ENCODE measurements at places on chromosomes 6 and 20. TPM values are rescaled to one million over a fixed set of nuclear protein-coding genes. Genes with fewer than 3 reads are reported as not detected.

Gene LHFPL5
- total RNA-seq = 1.00 TPM

Gene SYS1
- 26.8 TPM for total RNA-seq

Gene ANKRD66
- 0.27 TPM for total RNA-seq

Gene PGC
- 0.36 TPM for total RNA-seq

Gene SUMO4
- total RNA-seq = 12.2 TPM

Gene NNAT
- 629 TPM for total RNA-seq

GRCh38 chr6:37239950-37240713 lies 17.4 kb upstream of the TBC1D22B start:
- DNase-seq = no peak

DNA sequence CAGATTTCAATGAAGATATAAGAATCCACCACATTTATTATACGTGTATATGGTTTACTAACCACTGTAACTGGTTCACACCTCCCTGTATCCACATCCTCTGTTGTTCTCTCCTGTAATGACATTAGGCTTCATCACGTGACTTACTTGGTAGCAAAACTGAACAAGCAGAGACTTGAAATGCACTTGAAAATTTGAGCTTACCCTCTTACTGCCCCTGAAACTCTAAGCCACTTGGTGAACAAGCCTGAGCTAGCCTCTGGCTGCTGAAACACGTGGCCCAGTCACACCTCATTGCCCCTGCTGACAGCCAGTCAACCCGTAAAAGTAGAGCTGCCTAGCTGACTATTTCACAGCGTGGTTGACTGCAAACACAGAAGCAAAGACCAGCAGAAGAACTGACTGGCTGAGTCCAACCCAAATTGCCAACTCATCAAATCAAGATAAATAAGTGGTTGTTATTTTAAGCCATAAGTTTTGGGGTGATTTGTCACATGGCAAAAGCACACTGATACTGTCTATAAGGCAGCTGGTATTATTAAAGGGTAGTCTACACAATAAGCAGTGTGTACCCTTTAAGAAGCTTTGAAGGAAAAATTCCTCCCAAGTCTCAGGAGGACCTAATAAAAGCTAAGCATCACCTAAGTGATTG lies 109.0 kb downstream of the RALGAPA2 start:
- DNase-seq = no peak

DNA sequence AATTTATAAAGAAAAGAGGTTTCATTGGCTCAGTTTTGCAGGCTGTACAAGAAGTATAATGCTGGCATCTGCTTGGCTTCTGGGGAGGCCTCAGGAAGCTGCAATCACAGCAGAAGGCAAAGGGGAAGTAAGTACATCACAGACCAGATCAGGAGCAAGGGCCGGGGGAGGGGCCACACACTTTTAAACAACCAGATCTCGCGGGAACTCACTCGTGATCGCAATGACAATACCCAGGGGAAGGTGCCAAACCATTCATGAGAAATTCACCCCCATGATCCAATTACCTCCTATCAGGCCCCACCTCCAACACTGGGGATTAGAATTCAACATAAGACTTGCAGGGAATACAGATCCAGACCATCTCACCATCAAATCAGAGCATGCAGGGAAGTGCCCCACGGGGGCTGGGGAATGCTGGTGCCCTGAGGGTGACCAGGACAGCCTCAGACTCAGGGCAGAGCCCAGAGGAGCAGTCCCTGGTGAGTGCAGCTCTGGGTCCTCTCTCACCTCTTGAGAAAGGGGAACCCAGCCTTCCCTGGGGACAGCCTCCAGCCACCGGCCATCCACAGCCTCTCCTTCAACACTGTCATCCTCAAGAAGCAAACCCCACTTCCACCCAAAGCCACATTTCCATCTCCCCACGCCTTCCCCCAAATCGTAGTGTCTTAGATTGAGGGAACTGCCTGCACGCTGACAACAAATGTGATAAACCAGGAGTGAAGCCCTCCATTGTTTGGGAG lies 80.7 kb downstream of the ANKRD60 start:
- no peak for DNase-seq

GRCh38 chr6:29230666-29231065 lies 60.0 kb downstream of the OR2J2 start:
- DNase-seq = no peak

DNA sequence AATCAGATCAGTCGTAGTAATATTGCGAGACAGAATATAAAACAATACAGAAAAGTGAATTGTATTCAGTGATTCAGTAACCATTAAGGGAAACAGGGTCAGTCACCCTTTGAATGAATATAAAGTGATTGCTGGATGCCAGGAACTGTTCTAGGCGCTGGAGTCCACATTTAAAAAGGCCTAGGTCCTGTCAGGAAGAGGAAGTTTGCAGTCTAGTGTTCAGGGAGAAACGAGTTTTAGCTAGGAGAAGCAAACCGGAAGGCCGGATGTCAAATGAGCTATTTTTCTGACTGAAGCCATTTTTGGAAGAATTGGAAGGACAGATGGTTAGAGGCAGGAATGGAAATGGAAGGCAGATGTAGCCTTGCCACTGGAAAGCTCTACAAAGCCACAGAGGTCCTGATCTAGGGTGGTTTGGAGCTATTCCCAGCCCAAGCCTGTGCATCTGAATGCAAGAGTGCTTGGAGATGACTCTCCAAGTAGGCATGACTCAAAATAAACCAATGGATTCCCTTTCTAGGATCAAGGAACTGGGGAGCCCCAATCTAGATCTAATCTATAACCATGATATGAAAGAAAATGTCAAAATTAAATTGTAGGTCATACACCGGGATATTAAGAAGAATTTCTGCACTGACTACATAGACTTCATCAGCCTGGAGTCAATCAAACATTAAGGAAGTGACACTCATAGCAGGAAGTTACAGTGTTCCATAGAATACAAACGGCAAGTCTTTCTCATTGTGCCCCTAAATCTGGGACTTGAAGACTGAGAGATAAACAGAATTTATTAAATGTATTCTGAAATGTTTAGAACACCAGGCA lies 36.8 kb upstream of the CDKAL1 start:
- no peak for DNase-seq

- no peak for DNase-seq
Observed at GRCh38 chr20:19701429-19701828, 56.6 kb upstream of the RIN2 start.

- DNase-seq = no peak
Observed at GRCh38 chr6:4781426-4781825, 5.2 kb downstream of the CDYL start.

DNA sequence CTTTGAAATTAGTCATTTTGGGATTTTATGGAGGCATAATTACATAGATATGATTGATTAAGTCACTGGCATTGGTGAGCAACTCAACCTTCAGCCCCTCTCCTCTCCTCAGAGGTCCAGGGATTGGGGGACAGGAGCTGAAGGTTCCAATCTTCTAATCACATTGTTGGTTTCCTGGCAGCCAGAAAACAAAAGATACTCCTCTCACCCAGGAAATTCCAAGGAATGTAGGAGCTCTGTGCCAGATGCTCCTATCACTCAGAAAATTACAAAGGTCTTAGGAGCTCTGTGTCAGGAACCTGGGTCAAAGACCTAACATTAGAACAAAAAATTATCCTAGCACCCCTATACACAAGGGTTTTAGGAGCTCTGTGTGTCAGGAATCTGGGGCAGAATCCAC lies 679.7 kb upstream of the ID4 start:
- DNase-seq = no peak

DNA sequence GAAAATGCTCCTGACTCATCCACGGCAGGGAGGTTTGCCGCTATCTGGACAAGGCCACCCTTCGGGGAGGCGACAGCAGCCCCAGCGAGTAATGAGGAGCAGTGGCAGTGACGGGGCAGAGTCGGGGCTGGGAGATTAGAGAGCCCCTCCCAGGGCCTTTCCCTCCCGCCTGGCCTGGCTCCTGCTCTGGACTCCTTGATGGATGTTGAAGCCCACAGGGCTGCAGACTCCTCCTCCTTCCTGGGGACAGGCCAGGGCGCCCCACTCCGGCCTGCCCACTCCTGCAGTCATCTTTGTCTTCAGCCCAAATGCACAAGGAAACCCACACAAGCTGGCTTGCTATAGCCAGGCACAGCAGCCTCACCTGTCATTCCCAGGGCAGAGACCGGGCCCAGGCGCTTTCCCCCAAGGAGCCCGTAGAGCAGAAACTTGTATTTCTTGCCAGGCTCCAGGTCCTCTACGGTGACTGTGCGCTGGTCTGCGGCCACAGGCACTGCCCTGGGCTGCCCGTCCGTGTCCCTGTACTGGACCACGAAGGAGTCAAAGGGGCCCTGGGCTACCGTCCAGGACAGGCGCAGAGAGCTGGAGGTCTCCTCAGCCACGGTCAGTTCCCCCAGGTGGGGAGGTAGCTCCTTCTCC lies 7.7 kb downstream of the CYP21A2 start:
- DNase-seq = no peak

- no peak for DNase-seq
Observed at GRCh38 chr6:14897831-14898230, 348.0 kb upstream of the JARID2 start.

GRCh38 chr6:45911691-45912090 lies 104.0 kb downstream of the CLIC5 start:
- no peak for DNase-seq

DNA sequence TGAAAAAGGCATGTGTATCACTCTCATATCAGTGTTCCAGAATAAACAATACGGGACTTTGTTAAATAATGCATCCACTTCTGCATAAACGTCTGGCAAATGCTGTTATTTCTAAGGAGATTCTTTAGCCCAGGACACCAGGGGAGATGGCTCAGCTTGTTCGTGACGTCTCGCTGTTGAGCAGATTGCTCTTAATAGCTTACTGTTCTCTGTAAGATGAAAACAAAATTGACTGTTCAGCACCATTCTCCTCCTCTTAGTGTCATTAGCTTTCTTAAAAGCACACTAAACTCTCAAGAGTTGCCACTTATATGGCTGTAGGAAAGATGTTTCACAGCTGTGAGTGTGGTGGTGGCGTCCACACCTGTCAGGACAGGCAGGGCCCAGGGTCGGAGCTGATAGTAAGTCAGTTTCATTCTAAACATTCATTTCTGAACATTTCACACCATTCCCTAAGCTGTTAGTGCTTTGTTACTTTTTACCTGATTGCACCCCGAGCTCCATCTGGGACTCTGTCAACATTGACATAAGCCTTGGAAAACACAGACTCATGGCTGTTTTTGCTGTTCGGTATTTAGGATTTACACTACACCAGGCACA lies 132.1 kb downstream of the ZDHHC14 start:
- peak; percentile 45 for DNase-seq

- DNase-seq = peak; percentile 70
Observed at GRCh38 chr6:40798069-40798770, 211.1 kb upstream of the LRFN2 start.

DNA sequence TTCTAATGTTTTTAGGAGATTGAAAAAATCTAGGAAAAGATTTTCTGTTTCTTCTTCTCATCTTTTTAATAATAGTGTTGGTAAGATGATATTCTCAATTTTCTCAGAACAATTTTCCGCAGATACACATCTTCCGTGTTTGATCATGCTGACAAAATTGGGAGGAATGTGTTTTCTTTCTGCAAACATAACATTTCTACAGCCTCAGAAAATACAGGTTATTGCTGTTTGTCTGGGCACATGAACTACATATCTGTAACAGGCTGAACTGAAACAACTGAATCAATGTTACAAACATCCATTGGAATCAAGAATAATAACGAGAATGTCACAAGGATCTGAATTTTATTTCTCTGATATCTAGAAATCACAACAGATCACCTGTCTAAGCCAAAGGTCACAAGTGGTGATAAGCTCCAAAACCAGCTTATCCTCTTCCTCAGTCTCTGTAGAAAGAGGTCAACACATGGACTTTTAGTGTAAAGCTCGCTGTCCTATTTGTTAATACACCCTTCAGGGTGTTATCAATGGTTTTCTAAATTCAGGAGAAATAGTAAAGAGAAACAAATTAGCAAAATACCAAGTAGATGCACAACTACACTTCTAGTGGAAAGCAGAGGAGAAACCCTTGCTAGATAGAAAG lies 197.3 kb upstream of the MARCKS start:
- no peak for DNase-seq

- no peak for DNase-seq
Observed at GRCh38 chr20:50202677-50203076, 12.0 kb downstream of the CEBPB start.

DNA sequence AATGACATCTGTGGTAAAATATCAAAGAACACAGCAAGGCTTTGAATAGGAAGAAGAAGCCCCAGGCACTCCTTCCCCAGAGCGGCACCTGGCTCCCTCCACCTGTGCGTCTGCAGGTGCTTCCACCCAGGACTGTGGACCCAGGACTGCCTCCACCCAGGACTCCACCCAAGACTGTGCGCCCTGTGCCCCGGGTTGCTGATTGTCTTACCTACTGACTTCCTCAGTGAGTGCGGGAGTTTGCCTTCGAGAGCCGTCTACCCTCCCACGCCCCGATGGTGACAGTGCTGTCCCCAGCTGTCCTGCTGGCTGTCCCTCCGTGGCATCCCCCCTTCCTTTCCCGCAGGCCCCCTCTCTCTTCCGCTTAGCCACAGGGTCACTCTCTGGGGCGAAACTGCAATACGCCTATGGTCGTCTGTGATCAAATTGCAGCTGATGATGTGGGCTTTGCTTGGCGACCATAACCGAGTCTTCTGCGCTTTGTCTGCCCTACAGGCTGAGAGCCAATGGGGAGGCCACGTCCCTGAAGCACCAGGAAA lies 52.1 kb downstream of the IRF4 start:
- no peak for DNase-seq

All from cerebellum (tissue), 4 donors.